ENCODE measurements at places on chromosomes 6 and 20.

DNA sequence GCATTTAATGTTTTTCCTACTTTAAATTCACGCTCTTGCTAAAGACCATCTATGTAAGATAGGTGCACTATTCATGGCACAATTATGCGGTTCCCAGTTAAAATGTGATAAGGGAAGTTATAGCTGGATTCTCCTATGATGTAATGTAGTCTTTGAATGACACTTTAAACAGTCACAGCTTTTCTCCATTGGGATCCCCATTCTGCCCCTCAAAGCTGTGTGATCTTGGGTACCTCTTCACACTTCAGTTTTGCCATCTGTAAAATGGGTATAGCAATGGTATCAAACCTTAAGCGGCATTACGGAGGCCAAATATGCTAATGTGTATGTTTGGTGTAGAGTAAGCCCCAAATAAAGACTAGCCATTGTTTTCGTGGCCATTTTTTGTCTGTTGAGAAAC, 64.7 kb upstream of the ZNF217 start:
- no peak for DNase-seq

- no peak for DNase-seq
Measured at GRCh38 chr6:113909224-113909856, 52.2 kb downstream of the MARCKS start.

- no peak for DNase-seq
Measured at GRCh38 chr6:136326038-136326553, 36.5 kb upstream of the BCLAF1 start.

GRCh38 chr6:128432394-128432793, 88.0 kb downstream of the PTPRK start:
- no peak for DNase-seq

DNA sequence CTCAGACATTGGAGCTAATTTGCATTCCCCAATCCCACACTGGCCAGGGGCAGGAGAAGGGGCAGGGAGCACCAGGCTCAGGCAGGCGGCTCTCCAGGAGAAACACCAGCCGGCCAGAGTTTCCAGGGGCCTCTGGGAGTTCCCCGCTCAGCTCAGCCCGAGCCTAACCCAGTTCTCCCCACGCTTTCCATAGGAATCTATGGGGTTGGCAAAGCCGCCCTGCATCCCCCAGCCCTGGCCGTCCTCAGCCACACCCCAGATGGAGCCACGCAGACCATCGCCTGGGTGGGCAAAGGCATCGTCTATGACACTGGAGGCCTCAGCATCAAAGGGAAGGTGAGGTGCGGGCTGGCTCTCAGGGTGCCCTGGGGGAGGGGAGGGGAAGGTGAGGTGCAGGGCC, 8.2 kb downstream of the NPEPL1 start:
- no peak for DNase-seq

- DNase-seq, result peak; percentile 30
Measured at GRCh38 chr20:53582574-53583351, 10.9 kb downstream of the ZNF217 start.

DNA sequence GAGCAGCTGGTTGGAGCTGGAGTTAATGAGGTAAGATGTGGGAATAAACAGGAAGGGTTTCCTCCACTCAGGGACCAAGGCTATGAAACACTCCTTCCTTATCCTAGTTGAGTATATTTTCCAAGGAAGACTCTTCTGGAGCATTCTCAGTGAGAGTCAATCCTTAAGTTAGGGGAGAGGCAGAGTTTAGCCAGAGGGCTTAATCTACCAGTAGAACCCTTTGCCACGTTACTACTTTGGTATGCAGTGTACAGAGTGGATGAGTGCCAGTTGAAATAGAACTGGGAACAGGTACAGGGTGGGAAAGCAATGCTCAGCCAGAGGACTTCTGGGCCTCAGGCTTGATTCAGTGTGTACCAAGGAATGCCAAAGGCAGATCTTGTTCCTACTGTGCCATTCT, 114.3 kb downstream of the UBE3D start:
- no peak for DNase-seq

DNA sequence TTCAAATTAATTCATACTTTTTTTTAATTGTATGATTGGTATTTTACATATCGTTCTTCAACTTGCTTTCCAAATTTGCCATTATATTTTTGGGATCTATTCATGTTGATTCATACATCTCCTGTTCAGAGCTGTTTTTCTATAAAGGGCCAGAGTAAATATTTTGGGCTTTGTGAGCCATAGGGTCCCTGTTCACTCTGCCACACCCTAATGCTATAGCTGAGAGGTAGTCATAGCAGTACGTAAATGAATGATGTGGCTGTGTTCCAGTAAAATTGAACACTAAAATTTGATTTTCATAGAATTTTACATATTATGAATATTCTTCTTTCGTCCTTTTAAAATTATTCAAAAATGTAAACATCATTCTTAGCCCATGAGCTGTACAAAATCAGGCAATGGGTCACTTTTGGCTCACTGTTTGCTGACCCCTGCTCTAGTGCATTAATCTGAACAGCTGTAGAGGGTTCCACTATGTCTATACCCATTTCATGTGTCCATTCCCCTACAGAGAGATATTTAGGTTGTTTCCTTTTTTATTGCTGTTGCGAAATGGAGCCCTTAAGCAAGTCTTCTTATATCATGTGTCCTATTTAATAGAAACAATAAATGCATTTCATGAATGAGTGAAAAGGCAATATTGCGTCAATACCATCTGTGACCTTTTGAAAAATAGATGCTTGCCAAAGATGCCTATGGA, 136.4 kb upstream of the SALL4 start:
- no peak for DNase-seq

- DNase-seq, result no peak
Measured at GRCh38 chr6:126123226-126123625, 136.9 kb downstream of the TRMT11 start.

- DNase-seq, result peak; percentile 32
Measured at GRCh38 chr6:37502703-37503291, 3.1 kb upstream of the CCDC167 start.

All from activated T-helper 1 cell treated with anti-CD3 and anti-CD28 coated beads, Interleukin-2, amount 50 U/mL, for 16 hours (primary cell).